ENCODE measurements at places on chromosomes 13 and 19. TPM values are rescaled to one million over a fixed set of nuclear protein-coding genes. Genes with fewer than 3 reads are reported as not detected.

The TICAM1 gene
- 18.6 TPM for total RNA-seq

- H3K4me3 ChIP-seq: no peak overlapping the region
- DNase-seq: no peak
- H3K27ac ChIP-seq: no peak overlapping the region
- peaks cover 41% of the 10 kb centered on the region for H3K4me1 ChIP-seq
Observed at GRCh38 chr19:43622956-43623355, 3.5 kb upstream of the ZNF428 start.

- no peaks in the 10 kb centered on the region for H3K27me3 ChIP-seq
- no peaks in the 10 kb centered on the region for H3K36me3 ChIP-seq
- H3K4me3 ChIP-seq: no peak overlapping the region
Observed at GRCh38 chr13:95233026-95233635, 68.1 kb downstream of the ABCC4 start.

GRCh38 chr19:16620018-16620417 is 8.0 kb downstream of the MED26 start:
- peaks cover 2% of the 10 kb centered on the region for H3K36me3 ChIP-seq
- H3K4me1 ChIP-seq: peaks cover 52% of the 10 kb centered on the region
- H3K27me3 ChIP-seq: no peaks in the 10 kb centered on the region
- no peak for DNase-seq

DNA sequence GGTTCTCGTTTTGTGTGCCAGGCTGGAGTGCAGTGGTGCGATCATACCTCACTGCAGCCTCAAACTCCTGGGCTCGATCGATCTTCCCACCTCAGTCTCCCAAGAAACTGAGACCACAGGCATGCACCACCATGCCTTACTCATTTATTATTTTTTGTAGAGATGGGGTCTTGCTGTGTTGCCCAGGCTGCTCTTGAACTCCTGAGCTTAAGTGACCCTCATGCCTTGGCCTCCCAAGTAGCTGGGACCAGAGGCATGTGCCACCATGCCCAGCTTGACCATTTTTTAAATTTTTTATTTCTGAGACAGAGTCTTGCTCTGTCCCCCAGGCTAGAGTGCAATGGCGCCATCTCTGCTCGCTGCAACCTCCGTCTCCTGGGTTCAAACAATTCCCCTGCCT is 10.2 kb upstream of the GNA11 start:
- no peaks in the 10 kb centered on the region for H3K36me3 ChIP-seq
- no peaks in the 10 kb centered on the region for H3K27me3 ChIP-seq
- H3K4me3 ChIP-seq: no peak overlapping the region
- H3K4me1 ChIP-seq: no peaks in the 10 kb centered on the region

- no peak overlapping the region for H3K27ac ChIP-seq
- H3K36me3 ChIP-seq: no peaks in the 10 kb centered on the region
- H3K27me3 ChIP-seq: no peaks in the 10 kb centered on the region
- no peaks in the 10 kb centered on the region for H3K4me1 ChIP-seq
Observed at GRCh38 chr13:81395368-81395767, 1054.4 kb upstream of the SPRY2 start.

GRCh38 chr13:97234742-97235141 is 12.6 kb downstream of the MBNL2 start:
- H3K27ac ChIP-seq: no peak overlapping the region
- DNase-seq: no peak
- peaks cover 13% of the 10 kb centered on the region for H3K4me1 ChIP-seq
- H3K27me3 ChIP-seq: no peaks in the 10 kb centered on the region
- H3K36me3 ChIP-seq: peaks cover 12% of the 10 kb centered on the region
- H3K4me3 ChIP-seq: no peak overlapping the region

DNA sequence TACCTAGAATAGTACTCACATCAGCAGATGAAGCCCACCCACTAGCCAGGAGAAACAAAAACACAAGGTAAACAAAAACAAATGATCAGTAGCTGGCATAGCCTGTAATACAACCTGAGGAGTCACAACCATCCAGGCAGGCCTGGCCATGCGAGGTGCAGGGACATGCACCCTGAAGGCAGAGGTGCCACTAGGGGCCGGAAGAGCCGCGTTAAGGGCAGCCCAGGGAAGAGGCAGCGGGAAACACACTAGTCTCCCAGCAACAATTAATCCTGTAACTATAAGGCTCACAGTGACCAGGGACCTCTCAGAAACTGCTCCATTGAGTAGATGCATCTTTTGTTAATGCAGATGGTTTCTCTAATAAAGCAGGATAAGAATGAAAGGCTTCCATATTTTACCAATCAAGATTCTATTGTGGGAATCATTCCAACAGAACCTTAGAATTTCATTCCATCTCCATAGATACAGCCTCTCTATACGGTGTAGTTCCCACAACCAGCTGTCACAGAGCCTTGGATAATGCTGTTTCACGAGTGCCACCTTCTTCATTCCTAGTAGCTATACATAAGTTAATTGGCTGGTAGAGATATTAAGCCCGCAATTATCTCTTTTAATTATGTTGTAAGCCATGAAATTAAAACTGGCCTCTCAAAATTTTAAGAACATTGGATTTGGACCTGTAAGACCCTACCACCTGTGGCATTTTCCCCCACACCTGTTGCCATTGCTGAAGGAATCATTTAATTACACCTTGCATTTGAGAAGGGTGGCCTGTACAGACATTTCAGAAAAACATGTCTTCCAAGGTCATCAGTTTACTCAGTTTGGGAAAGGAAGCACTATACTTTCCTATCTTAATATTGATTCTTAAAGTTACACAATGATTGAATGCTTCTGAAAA is 28.7 kb downstream of the ANKRD10 start:
- peaks cover 19% of the 10 kb centered on the region for H3K4me1 ChIP-seq
- H3K27ac ChIP-seq: no peak overlapping the region
- H3K36me3 ChIP-seq: no peaks in the 10 kb centered on the region
- DNase-seq: no peak
- no peaks in the 10 kb centered on the region for H3K27me3 ChIP-seq
- no peak overlapping the region for H3K4me3 ChIP-seq

The ZSCAN1 gene
- not detected for total RNA-seq

- H3K4me3 ChIP-seq: no peak overlapping the region
- no peak overlapping the region for H3K27ac ChIP-seq
- no peaks in the 10 kb centered on the region for H3K27me3 ChIP-seq
- no peak for DNase-seq
- H3K4me1 ChIP-seq: peaks cover 19% of the 10 kb centered on the region
- peaks cover 59% of the 10 kb centered on the region for H3K36me3 ChIP-seq
Observed at GRCh38 chr13:113592571-113592970, 8.0 kb downstream of the TFDP1 start.

The PLK5 gene
- total RNA-seq: not detected

- no peaks in the 10 kb centered on the region for H3K36me3 ChIP-seq
- no peak for DNase-seq
- no peak overlapping the region for H3K27ac ChIP-seq
- no peaks in the 10 kb centered on the region for H3K4me1 ChIP-seq
- no peaks in the 10 kb centered on the region for H3K27me3 ChIP-seq
Observed at GRCh38 chr13:39840201-39840600, 184.7 kb downstream of the COG6 start.

GRCh38 chr13:27012482-27013197 is 159.0 kb downstream of the USP12 start:
- peaks cover 14% of the 10 kb centered on the region for H3K27me3 ChIP-seq

The MARK4 gene
- 19.6 TPM for total RNA-seq

The CNFN gene
- not detected for total RNA-seq

DNA sequence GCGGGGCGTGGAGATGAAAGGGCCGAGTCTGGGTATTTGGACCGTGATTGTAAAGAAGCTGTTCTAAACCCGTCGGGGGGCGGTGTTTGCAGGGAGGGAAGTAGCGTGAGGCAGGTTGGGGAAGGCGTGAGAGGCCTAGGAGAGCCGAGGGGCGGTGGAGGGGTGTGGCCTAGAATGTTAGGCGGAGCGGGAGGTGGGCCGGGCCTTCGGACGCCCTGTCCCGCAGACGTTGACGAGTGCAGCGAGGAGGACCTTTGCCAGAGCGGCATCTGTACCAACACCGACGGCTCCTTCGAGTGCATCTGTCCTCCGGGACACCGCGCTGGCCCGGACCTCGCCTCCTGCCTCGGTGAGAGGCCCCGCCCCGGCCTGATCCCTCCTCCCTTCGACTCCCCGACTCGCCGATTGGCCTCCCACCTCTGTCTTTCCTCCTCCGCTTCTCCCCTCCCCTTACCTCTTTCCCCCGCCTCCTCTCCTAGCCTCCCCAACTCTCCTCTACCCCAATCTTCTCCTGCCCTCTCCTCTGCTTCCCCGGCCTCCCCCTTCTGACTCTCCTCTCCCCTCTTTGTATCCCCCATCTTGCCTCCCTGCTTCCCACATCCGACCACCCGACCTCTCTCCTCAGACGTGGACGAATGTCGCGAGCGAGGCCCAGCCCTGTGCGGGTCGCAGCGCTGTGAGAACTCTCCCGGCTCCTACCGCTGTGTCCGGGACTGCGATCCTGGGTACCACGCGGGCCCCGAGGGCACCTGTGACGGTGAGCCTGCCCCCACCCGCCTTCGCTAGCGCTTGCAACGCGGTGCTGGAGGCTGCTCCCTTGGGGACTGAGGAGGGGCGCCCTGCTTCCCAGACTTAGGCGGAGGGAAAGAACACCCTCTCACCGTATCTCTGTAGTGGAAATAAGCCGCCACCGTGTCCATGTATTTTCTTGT is 12.8 kb downstream of the LTBP4 start:
- H3K36me3 ChIP-seq: peaks cover 8% of the 10 kb centered on the region
- peaks cover 62% of the 10 kb centered on the region for H3K4me1 ChIP-seq
- peak overlapping the region; percentile 91 for H3K4me3 ChIP-seq
- peak; percentile 88 for DNase-seq

The ZNF850 gene
- total RNA-seq: 9.3 TPM

DNA sequence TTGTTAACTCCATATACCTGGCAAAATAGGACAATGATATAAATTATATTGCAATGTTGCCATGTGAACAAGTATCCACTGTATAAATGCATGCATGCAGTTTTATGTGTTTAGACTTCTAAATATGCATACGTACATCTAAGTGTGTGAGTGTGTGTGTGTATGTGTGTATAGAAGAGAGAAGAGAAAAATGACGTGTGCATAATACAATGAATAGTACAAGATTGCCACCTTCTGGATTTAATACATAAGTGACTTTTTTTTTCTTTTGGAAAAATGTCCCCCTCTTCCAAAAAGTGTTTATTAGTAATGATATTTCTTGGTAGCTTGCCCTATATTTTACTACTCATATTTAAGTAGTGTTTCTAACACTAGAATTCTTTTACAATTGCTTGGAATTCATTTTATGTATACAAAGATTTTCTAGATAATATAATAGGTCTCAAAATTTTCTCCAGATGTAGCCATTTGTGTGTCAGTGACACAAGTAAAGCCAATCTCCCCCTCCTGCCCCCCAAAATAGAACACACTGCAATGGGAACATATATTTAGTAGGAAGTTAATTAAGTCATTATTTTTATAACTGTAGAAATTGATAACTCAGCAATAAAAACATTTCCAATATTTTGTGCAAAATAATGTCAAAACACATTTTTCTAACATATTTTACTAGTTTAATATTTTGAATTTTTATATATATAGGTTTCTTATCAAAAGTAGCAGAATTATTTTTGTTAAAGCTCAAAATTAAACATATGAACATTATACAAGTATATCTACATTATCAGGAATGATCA is 783.3 kb upstream of the ATXN8OS start:
- no peak overlapping the region for H3K4me3 ChIP-seq
- no peaks in the 10 kb centered on the region for H3K36me3 ChIP-seq
- no peaks in the 10 kb centered on the region for H3K4me1 ChIP-seq
- H3K27me3 ChIP-seq: no peaks in the 10 kb centered on the region
- no peak overlapping the region for H3K27ac ChIP-seq
- DNase-seq: no peak

- H3K36me3 ChIP-seq: peaks cover 25% of the 10 kb centered on the region
- no peak within 1 kb of the TSS for H3K4me3 ChIP-seq
- H3K4me1 ChIP-seq: peaks cover 41% of the 10 kb centered on the region
- H3K27me3 ChIP-seq: no peaks in the 10 kb centered on the region
- H3K27ac ChIP-seq: peak within 1 kb of the TSS; percentile 68
Observed at GRCh38 chr19:40774916-40775631, at the start of gene MIA. Gene MIA (plus strand): TSS chr19:40775521. CDS start chr19:40775543, 22 bp downstream.

The GIPC1 gene
- total RNA-seq: 47.2 TPM

GRCh38 chr13:37811441-37811840 is 58.1 kb downstream of the TRPC4 start:
- H3K27ac ChIP-seq: no peak overlapping the region
- no peak overlapping the region for H3K4me3 ChIP-seq
- no peaks in the 10 kb centered on the region for H3K4me1 ChIP-seq
- no peaks in the 10 kb centered on the region for H3K27me3 ChIP-seq
- no peak for DNase-seq
- no peaks in the 10 kb centered on the region for H3K36me3 ChIP-seq

- H3K27me3 ChIP-seq: no peaks in the 10 kb centered on the region
- H3K27ac ChIP-seq: no peak overlapping the region
- peak; percentile 21 for DNase-seq
- peaks cover 6% of the 10 kb centered on the region for H3K36me3 ChIP-seq
- peaks cover 31% of the 10 kb centered on the region for H3K4me1 ChIP-seq
Observed at GRCh38 chr19:58409010-58409790, 751 bp downstream of the ZNF584 start.

- H3K4me3 ChIP-seq: no peak overlapping the region
- DNase-seq: no peak
Observed at GRCh38 chr13:77000475-77000874, 8.6 kb downstream of the CLN5 start.

DNA sequence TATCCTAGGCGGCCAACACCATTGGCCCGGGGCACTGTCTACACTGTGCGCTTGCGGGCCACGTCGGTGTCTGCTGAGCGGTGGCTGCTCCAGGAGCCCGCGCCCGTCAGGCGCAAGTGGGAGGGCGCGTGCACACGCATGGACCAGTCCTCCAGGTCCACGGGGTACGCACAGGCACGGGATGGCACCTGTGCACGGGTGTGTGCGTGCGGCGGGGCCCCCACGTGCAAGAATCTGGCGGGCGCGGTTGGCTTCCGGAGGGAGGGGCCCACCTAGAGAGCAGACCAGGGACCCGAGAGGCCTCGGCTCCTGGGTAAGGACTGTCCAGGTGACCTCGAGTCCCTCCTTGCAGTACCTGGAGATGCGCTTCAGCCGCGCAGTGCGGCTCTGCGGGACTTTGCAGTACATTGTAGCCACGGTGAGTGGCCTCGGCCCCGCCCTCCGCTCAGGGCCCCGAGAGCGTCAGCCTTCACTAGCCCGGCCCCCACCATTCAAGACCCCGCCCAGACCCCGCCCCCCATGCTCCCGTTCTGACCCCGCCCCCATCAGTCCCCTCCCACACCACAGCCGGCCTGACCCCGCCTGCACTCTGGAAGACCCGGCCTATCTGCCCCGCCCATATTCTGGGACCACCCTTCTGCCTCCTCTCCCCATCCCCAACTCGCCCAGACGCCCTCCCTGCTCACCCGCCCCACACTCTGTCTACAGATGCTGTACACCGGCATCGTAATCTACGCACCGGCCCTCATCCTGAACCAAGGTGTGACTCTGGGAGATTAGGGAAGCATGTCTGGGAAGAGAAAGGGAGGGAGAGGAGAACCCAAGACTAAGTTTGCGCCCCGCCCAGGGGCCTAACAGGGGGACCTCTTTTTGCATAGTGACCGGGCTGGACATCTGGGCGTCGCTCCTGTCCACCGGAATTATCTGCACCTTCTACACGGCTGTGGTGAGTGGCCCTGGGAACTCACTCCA is 2.3 kb downstream of the SLC5A5 start:
- peak overlapping the region; percentile 80 for H3K27ac ChIP-seq
- peak; percentile 70 for DNase-seq
